Stimulated activated CD8-positive, alpha-beta memory T cell treated with anti-CD3 and anti-CD28 coated beads, Interleukin-7, amount 100 ng/mL, for 4 hours (primary cell): ENCODE measurements at places on chromosomes 2 and 18.

- no peak for DNase-seq
Observed at GRCh38 chr2:74573747-74574562, 19.4 kb downstream of the DOK1 start.

GRCh38 chr2:112591413-112591812 is 7.0 kb downstream of the CHCHD5 start:
- DNase-seq, result no peak

DNA sequence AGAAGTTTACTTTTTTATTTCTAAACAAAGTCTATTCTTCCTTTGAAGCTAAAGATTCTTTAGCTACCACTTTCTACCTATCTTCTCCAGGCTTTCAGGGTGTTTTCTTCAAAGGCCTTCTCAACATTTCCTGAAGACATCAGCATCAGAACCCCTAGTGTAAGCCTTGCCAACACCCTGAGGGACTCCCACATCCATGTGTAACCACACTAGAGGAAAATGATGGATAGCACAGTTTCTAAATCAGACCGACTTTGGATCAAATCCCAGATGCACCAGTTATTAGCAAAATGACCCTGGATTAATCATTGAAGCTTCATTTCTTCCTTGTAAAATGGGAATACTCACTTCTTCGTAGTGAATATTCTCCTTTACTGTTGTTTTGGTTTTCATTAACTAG is 4.7 kb upstream of the TTN start:
- DNase-seq, result no peak

DNA sequence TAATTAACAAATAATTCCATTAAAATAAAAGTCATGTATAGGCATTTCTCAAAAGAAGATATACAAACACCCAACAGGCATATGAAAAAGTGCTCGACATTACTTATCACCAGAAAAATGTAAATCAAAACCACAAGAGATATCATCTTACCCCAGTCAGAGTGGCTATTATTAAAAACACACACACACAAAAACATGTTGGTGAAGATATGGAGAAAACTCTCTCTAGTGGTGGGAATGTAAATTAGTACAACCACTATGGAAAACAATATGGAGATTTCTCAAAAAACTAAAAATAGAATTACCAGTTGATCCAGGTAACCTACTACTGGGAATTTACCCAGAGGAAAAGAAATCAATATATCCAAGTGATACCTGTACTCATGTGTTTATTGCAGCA is 966.3 kb upstream of the POU3F3 start:
- no peak for DNase-seq

DNA sequence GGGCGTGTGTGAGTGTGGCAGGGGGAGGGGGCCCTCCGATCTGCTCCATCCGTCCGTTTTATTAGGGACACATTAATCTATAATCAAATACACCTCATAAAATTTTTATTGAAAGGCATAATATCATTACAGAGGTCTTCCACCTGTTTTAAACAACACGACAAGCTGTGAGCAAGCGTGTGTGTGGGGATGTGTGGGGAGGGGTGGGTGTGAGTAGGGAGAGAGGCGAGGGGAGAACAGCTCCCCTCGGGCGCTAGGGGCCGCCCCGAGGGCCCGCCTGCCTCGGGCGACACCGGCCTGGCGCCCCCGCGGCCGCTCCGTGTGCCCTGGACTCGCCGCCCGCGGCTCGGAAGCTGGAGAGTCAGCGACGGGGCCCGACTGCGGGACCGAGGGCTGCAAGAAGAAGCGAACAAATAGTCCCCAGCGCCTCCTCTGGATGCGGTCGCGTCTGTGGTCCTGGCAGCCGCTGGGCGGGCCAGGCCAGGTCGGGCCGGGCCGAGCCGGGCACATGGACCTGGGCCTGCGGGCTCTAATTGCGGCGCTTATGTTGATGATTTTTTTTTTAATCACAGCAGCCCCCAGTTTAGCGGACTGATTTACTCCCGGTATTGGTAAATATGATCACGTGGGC is 352 bp upstream of the HOXD9 start:
- DNase-seq, result no peak

- DNase-seq, result no peak
Observed at GRCh38 chr2:178251151-178251955, 57.0 kb downstream of the OSBPL6 start.

- DNase-seq, result no peak
Observed at GRCh38 chr2:39492095-39492590, 55.1 kb upstream of the MAP4K3 start.

DNA sequence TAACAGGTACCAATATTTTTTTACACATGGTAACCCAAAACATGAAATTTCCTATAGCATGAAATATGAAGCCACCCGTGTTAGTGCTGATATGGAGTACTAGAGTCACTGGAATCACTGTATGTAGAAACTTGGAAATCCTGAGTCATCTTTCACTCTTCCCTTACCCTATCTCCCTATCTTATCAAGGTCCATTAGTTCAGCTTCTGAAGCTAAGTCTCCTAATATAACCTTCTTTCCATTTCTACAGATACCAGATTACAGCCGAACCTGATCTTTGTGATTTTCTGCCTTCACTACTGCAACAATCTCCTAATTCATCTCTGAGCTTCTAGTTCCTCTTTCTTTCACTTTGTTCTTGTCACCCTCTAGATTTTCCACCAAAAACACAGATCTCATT is 59.0 kb downstream of the SEPTIN10 start:
- no peak for DNase-seq
